ENCODE measurements at places on chromosomes 5 and 9. TPM values are rescaled to one million over a fixed set of nuclear protein-coding genes. Genes with fewer than 3 reads are reported as not detected.

GABRA6 gene
- total RNA-seq, result not detected

PAPPA gene
- total RNA-seq, result 13.2 TPM

CCDC187 gene
- total RNA-seq, result not detected

KIAA1958 gene
- total RNA-seq, result 6.2 TPM

REEP2 gene
- total RNA-seq, result 19.2 TPM

GRCh38 chr9:94083384-94083783 is 880 bp upstream of the PTPDC1 start:
- DNase-seq, result no peak

GRCh38 chr9:95505717-95506427 is 10.9 kb downstream of the PTCH1 start:
- peak; percentile 82 for DNase-seq

GRCh38 chr5:14035859-14036503 is 91.5 kb upstream of the DNAH5 start:
- DNase-seq, result peak; percentile 62

DNA sequence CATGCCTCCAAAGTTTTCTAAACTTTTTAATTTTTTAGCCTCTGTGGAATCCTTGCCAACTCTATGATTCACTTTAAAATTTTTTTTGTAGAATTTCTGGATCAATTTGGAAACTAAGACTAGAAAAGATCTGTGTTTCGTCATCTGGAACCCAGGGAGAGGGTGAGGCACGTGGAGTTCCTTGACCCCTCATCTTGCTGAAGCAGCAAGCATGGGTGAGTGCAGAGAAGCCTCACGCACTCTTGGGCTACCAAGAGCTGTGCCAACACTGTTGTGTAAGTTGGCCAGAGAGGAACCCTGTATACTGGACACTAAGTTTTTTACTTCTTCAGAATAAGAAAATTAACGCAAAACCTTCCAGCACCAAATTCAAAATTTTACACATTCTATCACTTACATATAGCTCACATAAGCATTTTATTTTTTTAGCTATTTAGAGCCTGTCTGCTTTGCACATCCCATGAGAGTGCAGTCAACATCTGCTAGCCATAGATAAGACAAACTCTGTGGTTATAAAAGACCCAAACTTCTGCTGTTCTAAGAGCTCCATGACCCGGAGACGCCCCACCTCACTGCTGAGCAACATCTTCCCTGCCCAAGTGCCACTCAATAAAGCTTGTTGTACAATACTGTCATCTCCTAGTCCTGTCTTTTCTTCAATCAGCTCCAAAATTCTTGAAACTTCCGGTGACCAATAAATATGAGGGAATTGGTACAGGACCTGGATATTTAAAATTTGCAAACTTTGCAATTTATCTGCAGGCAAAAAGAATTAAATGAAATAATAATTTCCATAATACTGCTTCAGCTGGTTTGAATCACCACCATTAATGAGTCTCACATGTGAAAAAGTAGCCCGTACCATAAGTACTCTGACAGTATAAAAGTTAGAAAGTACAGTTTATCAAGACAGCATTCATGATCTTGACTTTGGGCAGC is 69.7 kb upstream of the ADCY2 start:
- no peak for DNase-seq

DNA sequence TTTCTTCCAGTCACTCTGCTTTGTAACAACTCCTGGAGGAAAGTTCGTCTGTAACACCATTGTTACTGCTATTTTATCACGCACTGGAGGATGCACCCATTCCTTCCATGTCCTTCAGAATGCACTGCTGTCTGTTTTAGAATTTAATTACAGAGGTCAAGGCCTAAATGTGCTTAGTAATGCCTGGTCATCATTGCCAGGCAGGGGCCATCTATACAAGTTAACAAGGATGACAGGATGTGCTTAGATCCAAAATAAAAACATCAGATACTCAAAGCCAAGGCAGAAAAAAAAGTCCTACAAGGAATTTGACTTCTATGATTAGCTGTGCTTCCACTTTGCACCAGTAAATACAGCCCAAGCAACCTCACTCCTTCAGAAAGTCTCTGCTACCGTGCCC is 371.4 kb downstream of the SEMA5A start:
- no peak for DNase-seq

DNA sequence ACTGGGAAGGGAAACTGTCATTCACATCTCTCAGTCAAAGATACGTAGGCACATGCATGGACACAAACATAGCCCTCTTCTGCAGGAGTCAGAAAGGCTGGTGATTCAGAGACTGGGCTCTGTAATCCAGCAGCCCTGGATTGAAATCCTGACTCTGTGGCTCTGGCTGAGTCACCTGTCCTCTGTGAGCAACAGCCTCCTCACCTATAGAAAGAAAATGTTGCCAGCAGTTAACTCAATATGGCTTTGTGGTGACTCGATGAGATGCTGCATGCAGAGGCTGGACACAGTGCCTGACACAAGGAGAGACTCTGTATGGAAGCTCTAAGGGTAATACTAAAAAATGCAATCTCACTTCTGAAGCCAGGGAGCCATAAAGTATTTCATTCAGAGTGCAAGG is 23.9 kb upstream of the CDKN2AIPNL start:
- no peak for DNase-seq

GRCh38 chr5:146185161-146185560 is 2.7 kb upstream of the LARS1 start:
- DNase-seq, result no peak

- no peak for DNase-seq
Measured at GRCh38 chr5:136065588-136065987, 36.8 kb downstream of the TGFBI start.

DNA sequence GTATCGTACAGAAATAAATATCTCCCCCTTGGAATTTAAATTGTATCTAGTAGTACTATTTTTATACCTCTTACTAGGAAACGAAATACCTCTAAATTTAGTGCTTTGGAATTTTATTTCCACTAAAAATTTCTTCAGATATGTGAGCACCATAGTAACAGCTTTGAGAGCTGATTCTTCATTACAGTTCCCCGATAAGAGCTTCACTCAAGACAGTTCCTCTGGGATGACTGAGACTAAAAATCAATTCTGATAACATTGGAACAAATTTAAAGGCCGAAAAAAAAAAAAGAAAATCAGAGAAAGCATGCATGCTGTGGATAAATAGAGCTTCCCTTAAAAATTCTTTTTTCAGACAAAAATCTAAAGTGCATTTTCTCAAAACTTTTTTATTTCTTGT is 68.5 kb upstream of the MEF2C start:
- no peak for DNase-seq

- no peak for DNase-seq
Measured at GRCh38 chr5:74122979-74123590, 497.1 kb downstream of the ARHGEF28 start.

DNA sequence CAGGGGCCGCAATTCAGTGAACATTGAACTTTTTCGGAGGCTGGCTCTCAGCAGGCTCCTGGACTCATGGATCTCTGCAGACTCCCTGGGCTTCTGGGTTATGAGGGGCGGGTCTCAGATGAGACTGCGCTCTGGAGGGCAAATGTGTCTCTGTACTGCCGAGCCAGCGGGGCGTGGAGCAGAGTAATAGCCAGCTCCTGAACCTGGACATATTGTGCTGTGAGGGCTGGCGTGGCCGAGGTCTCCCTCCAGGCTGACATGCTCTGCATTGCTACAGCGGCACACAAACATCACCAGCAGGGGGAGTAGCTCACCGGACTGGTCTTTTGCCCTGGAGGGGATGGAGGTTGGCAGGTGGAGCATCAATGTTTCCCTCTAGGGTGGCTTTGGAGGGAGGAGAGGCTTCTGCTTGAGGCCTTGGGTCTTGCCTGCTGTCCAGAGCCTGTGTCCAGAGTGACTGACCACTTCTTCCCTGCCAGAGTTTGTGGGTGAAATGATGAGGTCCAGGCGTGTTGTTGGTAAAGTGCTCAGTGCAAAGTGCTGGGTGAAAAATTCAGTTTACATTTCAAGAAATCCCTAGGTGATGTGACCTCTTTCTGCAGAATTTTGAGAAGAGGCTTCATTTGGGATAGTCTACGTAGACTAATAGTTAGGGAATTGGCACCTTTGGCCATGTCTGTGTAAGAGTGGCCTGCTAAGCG is 10.9 kb upstream of the GADD45G start:
- peak; percentile 60 for DNase-seq

DNA sequence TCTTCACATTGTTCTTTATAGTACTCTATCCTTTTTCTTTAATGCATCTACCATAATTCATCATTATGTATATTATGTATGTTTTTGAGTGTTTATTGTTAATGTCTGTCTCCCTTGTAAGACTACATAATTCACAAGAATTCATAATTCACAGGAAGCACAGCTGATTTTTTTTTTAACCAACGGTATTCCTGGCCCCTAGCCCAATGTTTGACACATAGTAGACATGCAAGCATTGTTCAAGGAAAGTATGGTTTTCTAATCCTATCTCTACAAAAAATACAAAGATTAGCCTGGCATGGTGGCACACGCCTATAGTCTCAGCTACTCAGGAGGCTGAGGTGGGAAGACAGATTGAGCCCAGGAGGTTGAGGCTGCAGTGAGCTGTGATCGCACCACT is 160.6 kb downstream of the PPP2R2B start:
- no peak for DNase-seq

DNA sequence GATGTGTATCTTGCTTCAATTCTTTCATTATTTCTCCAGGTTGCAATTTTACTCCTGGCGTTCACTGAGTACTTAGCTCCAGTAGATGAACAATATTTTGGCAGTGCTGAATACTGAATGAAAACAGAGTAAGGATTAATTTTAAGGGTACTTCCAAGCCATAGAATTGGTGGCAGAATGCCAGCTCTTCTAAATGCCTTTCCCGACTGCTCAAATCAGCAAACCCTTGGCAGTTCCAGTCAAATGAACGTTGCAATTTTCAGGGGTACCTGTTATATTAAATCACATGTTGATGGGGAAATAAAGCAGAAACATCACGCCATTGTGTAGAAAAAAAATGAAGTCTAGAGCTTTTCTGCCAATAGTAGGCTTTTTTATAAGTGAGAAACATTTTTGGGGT is 282.4 kb upstream of the RPS23 start:
- no peak for DNase-seq

GRCh38 chr9:80720579-80720978 is 968.8 kb downstream of the TLE1 start:
- no peak for DNase-seq

All from aorta (tissue), 5 donors.